ENCODE measurements at places on chromosomes 11 and 22.

DNA sequence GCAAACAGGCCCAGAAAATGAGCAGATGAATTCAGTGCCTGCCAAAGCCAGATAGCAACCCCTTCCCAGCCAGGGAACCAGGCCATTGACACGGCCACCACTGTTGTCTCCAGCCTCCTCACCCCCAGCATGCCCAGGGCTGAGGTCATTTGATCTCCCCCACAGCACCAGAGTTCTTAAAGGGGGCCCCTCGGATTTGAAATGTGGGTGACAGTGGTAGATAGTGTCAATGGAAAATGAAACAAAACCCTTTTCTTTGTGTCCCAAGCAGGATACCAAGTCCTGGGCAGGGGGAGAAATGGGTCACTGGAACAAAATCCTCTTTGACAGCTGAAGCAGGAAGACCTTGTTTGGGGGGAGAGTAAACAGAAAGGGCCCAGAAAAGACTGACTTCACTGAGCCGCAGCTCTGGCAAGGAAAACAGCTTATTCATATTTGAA is 14.3 kb upstream of the ACCSL start:
- DNase-seq, result no peak

- no peak for DNase-seq
Observed at GRCh38 chr22:46303347-46303965, 6.8 kb downstream of the GTSE1 start.

GRCh38 chr11:15801126-15801525 is 555.2 kb downstream of the SOX6 start:
- no peak for DNase-seq

DNA sequence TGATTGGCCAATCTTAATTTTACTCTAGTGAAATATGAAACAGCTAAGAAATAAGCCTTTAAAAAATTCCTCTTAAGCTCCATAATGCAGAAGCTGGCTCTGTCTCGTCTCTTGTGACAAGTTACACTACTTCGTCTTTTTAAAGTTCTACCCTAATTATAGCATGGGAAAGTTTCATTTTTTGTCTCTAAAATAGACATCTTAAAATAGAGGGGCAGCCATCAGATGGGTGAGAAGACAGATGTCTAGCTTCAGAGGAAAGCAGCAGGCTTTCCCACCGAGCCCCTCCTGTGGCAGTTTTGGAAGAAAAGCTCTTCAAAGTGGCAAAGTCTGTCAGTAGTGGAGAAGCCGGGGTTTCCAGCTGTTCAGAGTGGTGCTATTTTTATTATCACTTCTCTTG is 39.5 kb downstream of the XRRA1 start:
- no peak for DNase-seq

DNA sequence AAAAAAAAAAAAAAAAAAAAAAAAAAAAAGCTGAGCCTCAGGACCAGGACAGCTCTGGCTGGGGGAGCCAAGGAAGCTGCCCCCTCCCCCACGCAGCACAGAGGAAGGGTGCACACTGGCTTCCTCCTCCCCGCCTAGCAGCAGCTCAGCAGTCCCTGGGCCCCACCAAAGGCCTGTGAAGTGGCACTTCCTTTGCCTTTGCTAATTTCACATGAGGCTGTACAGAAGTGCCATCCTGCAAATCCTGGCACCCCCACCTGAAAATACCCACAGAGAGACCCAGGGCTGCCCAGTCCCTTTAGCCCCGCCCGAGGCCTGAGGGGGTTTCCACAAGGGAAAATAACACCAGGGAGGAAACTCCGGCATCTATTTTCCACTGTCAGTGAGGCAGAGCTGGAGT is 3.9 kb downstream of the RHOG start:
- no peak for DNase-seq

DNA sequence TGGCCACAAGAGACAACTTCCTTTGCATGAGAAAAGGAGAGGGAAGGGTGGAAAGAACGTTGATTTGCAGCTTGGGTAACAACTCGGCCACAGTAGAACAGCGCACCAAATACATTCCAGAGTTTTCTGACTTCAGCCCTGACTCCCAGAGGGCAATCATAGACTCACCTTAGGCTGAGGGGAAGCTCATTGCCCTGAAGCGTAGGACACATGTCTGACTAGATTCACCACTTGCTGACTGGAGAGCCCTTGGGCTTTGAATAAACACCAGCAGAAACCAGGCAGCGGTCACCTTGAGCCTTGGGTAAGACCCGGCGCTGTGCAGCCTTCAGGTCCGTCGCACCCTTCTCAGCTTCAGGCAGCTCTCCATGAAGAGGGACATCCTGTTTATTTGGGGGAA is 151.8 kb upstream of the GRIA4 start:
- no peak for DNase-seq

DNA sequence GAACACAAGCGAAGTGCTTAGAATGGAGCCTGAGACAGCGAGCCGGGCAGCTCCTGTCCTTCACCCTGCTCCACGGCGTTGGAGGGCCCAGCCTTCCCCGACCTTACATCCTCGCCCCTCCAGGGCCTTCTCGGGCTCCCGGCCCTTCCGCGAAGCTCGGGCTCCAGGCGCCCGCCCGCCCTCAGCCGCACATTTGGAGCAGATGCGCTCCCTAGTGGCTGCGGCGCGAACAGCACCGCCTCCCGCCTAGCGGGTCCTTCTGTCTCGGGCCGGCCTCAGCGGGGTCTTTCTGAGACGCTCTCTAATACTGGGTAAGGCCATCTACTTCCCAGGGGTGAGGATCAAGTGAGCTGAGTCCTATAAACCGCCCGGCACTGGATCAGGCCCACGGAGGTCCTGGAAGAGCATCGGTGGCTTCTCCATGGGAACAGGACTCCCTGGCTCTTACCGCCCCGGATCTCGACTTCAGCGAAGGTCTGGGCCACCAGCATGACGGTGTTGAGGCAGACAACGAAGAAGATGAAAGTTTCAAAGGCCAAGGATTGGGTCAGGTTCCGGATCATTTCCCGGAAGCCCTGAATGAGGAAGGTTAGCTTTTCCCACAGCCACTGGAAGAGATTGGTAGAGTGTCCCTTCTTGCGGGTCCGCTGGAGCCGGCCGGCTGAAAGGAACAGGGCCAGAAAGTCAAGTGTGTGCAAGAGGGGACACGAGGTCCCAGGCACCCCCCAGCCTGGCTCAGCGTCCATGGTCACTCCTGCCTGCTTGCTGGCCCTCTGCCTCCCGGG is 3.7 kb downstream of the CATSPER1 start:
- peak; percentile 75 for DNase-seq

GRCh38 chr11:64558065-64558745 is 32.8 kb upstream of the SLC22A12 start:
- peak; percentile 64 for DNase-seq

DNA sequence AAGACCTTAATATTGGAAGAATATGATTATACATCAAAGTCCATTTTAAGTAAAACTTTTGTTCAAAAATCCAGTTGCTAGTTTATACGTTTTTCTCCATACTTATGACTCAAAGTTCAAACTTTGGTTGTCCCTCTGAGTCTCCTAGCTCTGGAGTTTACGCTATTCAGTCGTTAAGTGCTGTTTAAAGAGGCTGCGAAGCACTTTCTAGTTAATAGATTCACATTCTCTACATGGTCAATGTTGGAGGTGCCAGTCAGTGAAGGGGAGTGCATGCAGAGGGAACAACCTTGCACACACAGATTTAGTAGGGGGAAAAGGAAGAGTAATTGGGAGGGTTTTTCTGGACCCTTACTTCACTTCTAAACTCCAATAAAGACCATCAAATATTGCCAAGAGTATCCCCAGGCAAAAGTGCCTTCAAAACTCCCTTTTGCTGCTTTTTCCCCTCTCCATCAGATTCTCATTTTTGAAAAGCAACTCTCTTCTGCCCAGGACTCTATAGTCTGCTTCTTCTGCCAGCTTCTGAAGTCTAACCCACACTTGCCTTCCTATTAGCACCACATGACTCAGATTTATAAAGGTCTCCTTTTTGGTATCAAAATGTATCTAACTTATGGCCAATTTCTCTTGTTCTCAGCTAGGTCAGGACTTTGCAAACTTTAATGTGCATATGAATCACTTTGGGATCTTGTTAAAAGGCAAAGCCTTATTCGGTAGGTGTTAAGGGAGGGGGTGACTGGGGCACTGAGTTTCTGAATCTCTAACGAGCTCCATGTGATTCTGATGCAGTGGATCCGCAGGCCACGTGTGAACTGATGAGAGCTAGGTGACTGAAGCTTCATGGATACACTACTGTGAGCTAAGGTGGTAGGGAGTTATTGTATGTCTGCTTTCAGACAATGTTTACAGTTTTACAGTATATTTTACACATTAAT is 96.2 kb upstream of the MTMR2 start:
- no peak for DNase-seq

- no peak for DNase-seq
Observed at GRCh38 chr11:528166-528814, 7.1 kb downstream of the HRAS start.

- DNase-seq, result no peak
Observed at GRCh38 chr22:50733521-50734342, 4.3 kb upstream of the ACR start.

- no peak for DNase-seq
Observed at GRCh38 chr11:132142121-132142520, 771.7 kb downstream of the NTM start.

All from thyroid gland (tissue), 4 donors.